ENCODE measurements at places on chromosomes 11 and 22. TPM values are rescaled to one million over a fixed set of nuclear protein-coding genes. Genes with fewer than 3 reads are reported as not detected.

The FAR1 gene
- 56.3 TPM for total RNA-seq

GRCh38 chr11:33930317-33931021 is 38.6 kb upstream of the LMO2 start:
- H3K4me1 ChIP-seq: peaks cover 12% of the 10 kb centered on the region
- no peak overlapping the region for H3K4me3 ChIP-seq
- no peaks in the 10 kb centered on the region for H3K36me3 ChIP-seq
- no peaks in the 10 kb centered on the region for H3K27me3 ChIP-seq
- DNase-seq: no peak

The SLC17A6 gene
- total RNA-seq: not detected

The OR51G2 gene
- total RNA-seq: not detected

DNA sequence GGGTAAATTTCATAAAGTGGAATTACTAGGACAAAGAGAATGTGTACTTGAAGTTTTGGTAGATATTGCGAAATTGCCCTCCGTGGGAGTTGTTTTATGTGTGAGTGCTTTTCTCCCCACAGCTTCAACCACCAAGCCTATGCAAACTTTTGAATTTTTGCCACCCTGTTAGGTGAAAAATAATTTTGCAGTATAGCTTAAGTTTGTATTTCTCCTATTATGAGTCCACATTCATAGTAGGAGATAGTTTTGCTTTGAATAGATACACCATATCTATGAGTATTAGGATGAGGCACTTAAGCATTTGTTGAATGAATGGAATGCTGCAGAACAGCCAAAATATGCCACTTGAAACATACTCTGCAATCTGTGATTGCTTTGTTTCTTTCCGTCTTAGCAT is 43.6 kb downstream of the UVRAG start:
- no peak for DNase-seq
- no peak overlapping the region for H3K4me3 ChIP-seq
- H3K4me1 ChIP-seq: peaks cover 33% of the 10 kb centered on the region

The SCUBE2 gene
- total RNA-seq: 17.7 TPM

Data from spleen (tissue), 13 donors.